ENCODE measurements at places on chromosomes 6 and 20.
A peak's percentile ranks its signal among the peaks of the same experiment; 100 is the strongest.

DNA sequence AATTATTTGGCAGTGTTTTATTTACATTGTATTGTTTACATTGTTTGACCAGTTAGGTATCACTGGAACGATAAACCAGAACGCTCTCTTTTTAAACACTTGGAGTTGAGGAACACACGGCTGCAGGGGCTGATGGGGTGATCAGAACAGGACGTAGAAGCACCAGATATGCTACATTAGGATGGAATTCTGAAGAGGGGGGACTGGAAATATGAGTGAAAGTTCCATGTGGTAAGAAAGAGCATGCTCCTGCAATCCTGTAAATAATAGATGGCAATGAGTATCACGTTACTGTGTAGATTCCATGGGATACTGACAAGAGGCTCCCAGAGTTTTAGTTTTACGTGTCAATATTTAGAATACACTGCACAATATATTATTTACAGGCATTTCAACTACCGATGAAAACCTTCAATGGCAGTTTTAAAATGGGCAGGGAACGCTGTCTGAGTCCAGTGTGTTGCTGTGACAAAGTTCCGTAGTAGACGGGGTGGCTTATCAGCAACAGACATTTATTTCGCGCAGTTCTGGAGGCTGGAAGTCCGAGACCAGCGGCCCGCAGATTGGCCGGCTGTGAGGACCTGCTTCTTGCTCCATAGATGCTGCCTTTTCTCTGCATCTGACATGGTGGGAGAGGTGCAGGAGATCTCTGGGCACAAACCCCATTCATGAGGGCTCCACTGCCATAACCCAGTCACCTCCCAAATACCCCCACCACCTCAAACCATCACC, 43.1 kb downstream of the SYNJ2 start:
- DNase-seq: no peak
- H3K27ac ChIP-seq: no peak overlapping the region
- no peak overlapping the region for H3K4me3 ChIP-seq
- no peaks in the 10 kb centered on the region for H3K27me3 ChIP-seq
- peaks cover 20% of the 10 kb centered on the region for H3K4me1 ChIP-seq
- peaks cover 19% of the 10 kb centered on the region for H3K36me3 ChIP-seq

- peaks cover 25% of the 10 kb centered on the region for H3K27me3 ChIP-seq
- H3K4me1 ChIP-seq: peaks cover 2% of the 10 kb centered on the region
- H3K36me3 ChIP-seq: no peaks in the 10 kb centered on the region
- peak overlapping the region; percentile 49 for H3K27ac ChIP-seq
Measured at GRCh38 chr6:24547243-24547642, 52.5 kb downstream of the ALDH5A1 start.

GRCh38 chr6:104484626-104485025, 375.1 kb downstream of the HACE1 start:
- H3K4me3 ChIP-seq: no peak overlapping the region
- no peaks in the 10 kb centered on the region for H3K4me1 ChIP-seq
- no peaks in the 10 kb centered on the region for H3K36me3 ChIP-seq
- H3K27ac ChIP-seq: no peak overlapping the region
- H3K27me3 ChIP-seq: no peaks in the 10 kb centered on the region

- no peaks in the 10 kb centered on the region for H3K36me3 ChIP-seq
- H3K27me3 ChIP-seq: peaks cover 33% of the 10 kb centered on the region
- H3K27ac ChIP-seq: no peak overlapping the region
- no peak overlapping the region for H3K4me3 ChIP-seq
- no peaks in the 10 kb centered on the region for H3K4me1 ChIP-seq
- no peak for DNase-seq
Measured at GRCh38 chr6:122555561-122555960, 54.6 kb upstream of the PKIB start.

GRCh38 chr6:140847262-140847645, 1285.5 kb upstream of the GJE1 start:
- DNase-seq: no peak
- peaks cover 10% of the 10 kb centered on the region for H3K27me3 ChIP-seq
- H3K4me1 ChIP-seq: no peaks in the 10 kb centered on the region
- no peak overlapping the region for H3K27ac ChIP-seq
- H3K4me3 ChIP-seq: no peak overlapping the region
- peaks cover 2% of the 10 kb centered on the region for H3K36me3 ChIP-seq

DNA sequence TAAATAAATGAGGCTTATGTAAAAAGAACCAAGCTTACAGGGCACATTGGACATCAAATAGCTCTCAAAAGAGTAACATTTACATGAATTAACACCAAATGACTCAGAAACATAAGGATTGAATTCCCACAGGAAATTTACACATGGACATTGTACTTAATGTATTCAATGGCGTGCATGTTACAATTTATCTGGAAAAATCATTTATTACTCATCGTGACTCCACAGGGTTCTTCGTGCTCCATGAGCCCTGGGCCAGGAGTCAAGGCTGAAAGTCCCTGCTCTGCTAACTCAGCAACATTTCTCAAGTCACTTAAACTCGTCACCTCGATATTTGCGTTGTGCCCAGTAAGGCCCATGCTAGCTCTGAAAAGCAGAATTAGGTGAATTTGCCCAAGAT, 158.5 kb downstream of the PHACTR1 start:
- H3K27ac ChIP-seq: no peak overlapping the region
- no peaks in the 10 kb centered on the region for H3K4me1 ChIP-seq
- H3K27me3 ChIP-seq: peaks cover 15% of the 10 kb centered on the region
- H3K4me3 ChIP-seq: no peak overlapping the region
- no peak for DNase-seq
- H3K36me3 ChIP-seq: no peaks in the 10 kb centered on the region

- H3K4me1 ChIP-seq: no peaks in the 10 kb centered on the region
- no peak overlapping the region for H3K27ac ChIP-seq
- H3K27me3 ChIP-seq: peaks cover 52% of the 10 kb centered on the region
- DNase-seq: no peak
Measured at GRCh38 chr20:63087236-63087871, 80.6 kb upstream of the BHLHE23 start.

GRCh38 chr6:152746172-152746553, 4.4 kb upstream of the VIP start:
- no peaks in the 10 kb centered on the region for H3K36me3 ChIP-seq
- H3K27ac ChIP-seq: no peak overlapping the region
- no peak for DNase-seq
- H3K4me1 ChIP-seq: no peaks in the 10 kb centered on the region
- no peak overlapping the region for H3K4me3 ChIP-seq
- peaks cover 52% of the 10 kb centered on the region for H3K27me3 ChIP-seq

GRCh38 chr6:133923938-133924593, 29.0 kb upstream of the TBPL1 start:
- DNase-seq: peak; percentile 46
- peaks cover 1% of the 10 kb centered on the region for H3K4me1 ChIP-seq
- no peaks in the 10 kb centered on the region for H3K36me3 ChIP-seq
- peaks cover 66% of the 10 kb centered on the region for H3K27me3 ChIP-seq
- H3K27ac ChIP-seq: no peak overlapping the region

GRCh38 chr20:57688295-57688694, 21.5 kb downstream of the PMEPA1 start:
- H3K4me3 ChIP-seq: no peak overlapping the region
- peaks cover 5% of the 10 kb centered on the region for H3K4me1 ChIP-seq
- peak overlapping the region; percentile 21 for H3K27ac ChIP-seq
- no peak for DNase-seq
- peaks cover 3% of the 10 kb centered on the region for H3K36me3 ChIP-seq

DNA sequence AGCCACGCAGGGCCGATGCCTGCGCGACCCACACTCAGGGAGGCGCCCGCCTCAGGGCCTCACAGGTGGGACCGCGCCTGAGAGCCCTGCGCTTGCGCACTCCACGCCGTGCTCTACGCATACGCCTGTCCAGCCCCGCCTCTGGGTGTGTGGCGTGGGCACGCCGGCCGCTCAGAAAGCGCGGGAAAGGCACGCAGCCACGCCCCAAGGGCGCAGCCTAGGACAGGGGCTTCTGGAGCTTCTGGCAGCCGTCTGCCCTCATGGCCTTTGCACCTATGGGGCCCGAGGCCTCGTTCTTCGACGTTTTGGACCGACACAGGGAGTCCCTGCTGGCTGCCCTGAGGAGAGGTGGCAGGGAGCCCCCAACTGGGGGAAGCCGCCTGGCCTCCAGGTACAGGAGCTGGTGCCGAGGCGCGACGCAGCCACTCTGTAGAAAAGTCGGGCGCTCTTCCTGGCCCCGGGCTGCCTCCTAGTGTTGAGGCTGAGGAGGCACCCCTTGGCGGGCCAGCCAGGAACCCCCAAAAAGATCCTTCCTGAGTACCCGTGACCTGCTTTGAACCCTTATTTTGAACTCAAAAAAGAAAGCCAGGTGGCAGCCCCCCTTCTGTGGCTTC, at the start of gene SPO11:
Gene SPO11 (plus strand): TSS at position 196 of the 614 bp plus-strand sequence. CDS start 65 bp downstream, at position 261.
- no peak for DNase-seq
- H3K27me3 ChIP-seq: peaks cover 24% of the 10 kb centered on the region
- H3K4me3 ChIP-seq: no peak within 1 kb of the TSS
- H3K36me3 ChIP-seq: no peaks in the 10 kb centered on the region
- H3K4me1 ChIP-seq: no peaks in the 10 kb centered on the region
- H3K27ac ChIP-seq: no peak within 1 kb of the TSS

DNA sequence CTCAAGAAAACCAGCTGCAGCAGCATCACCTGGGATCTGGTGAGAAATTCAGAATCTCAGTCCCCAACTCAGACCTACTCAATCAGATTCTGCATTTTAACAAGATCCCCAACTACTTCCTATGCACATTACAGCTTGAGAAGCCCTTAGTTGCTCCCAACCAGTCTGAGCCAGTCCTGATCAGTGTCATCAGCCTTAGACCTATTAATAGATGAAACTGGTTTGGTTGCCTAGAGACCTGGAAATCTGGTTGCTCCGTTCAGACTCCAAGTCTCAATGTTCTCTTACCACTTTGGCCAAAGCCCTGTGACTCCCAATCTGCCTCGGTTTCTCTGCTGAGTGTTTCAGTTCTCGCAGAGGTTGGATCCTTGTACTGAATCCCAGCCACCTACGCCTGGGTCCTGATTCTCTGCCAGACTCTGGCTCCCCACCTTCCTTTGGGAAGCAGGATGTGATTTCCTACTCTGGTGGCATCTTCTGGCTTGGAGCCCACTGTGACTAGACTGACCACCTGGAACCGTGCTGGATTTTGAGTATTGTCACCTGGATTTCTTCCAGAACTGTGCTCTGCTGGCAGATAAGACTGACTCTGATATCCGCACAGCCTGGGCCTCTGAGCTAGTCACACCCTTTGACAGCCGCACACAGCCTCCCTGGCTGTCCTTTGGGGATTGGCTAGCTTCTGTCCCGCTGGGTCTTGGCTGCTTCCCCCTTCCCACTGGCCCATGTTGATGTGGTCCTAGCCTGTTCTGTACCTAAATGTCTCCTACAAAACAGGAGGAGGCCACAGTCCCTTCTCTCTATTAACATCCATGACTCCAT, 20.3 kb upstream of the ATXN1 start:
- no peaks in the 10 kb centered on the region for H3K4me1 ChIP-seq
- peaks cover 9% of the 10 kb centered on the region for H3K27me3 ChIP-seq

All from effector memory CD8-positive, alpha-beta T cell (primary cell).